ENCODE measurements at places on chromosomes 4 and X.
A peak's percentile ranks its signal among the peaks of the same experiment; 100 is the strongest.

GRCh38 chr4:109385260-109385659 is 48.4 kb upstream of the SEC24B start:
- DNase-seq, result no peak

- no peak for DNase-seq
These were observed 22.3 kb upstream of the NAT8L start for GRCh38 chr4:2036866-2037265.

DNA sequence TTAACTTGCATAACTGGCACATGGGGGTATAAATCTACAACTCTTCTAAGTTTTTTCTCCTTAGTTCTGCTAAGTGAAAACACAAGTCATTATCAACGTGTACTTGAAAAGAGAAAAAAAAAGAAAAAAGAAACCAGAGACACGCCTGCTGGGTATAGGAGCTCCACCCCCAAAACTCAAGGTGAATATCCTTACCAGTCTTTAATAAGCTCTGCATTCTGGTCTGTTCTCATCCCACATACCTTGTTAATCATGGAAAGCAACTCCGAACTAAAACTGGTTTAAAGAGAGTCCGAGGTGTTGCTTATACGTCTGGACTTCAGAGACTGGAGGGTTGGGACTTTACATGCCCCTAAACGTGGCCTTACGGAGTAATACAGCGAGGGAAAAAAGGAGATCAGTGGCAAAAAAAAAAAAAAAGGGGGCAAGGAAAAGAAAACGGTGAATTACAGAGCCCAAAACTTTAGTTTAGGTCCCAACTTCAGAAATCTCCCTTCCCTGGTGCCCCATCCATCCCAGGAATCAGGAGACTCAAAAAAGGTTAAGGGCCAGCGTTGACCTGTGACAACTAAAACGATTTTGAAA is 1.0 kb downstream of the PGRMC2 start:
- peak; percentile 54 for DNase-seq

GRCh38 chrX:15864023-15864422 is 9.4 kb upstream of the AP1S2 start:
- no peak for DNase-seq

DNA sequence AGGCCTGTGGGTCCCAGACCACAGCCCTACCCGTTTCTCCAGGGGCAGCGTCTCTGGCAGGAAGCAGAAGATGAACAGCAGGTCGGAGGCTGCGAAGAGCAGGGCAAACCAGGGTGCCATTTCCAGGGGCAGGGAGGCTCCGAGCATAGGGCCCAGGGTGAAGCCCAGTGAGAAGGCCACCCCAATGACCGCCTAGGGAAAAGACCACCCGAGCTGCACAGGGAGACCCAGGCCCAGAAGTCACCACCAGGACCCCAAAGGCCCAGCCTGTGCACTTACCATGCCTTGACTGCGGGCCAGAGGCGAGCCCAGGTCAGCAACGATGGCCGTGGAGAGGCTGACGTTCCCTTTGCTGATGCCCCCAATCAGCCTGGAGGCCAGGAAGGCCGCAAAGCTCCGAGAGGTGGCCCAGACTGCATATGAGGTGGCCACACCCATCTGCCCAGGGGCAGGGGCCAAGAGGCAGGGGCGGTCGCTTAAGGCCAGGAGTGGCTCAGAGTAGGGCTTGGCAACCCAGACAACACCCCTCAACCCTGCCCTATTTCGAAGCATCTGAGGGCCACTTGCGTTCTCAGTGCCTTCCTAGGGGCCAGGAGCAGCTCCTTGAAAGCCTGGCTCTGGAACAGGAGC is 30.8 kb downstream of the NOP14 start:
- DNase-seq, result no peak

GRCh38 chrX:109992203-109992602 is 10.7 kb upstream of the TMEM164 start:
- no peak for DNase-seq

DNA sequence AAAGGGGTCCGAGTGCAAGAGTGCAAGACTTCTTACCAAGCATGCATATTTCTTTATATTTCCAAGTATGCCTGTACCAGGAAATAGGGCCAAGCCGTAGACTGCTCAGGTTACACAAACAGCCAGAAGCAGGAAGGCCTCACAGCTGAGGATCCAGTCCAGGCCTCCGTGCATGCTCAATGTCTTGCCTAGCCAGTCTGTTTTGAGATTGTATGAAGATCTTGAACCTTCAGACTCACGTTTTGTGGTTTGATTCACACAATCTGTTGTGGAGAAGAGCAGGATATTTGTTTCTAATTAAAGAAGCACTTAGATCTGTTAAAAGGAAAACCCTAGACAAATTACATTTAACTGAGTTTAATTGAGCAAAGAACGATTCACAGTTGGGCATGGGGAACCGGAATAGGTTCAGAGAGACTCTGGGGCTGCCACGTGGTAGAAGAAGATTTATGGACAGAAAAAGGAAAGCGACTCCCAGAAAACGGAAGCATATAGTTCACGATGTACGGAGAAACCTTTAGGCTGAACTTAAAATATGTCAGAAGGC is 1.2 kb downstream of the MGST2 start:
- DNase-seq, result no peak

- no peak for DNase-seq
These were observed 14.8 kb downstream of the ZNF280C start for GRCh38 chrX:130253916-130254315.

DNA sequence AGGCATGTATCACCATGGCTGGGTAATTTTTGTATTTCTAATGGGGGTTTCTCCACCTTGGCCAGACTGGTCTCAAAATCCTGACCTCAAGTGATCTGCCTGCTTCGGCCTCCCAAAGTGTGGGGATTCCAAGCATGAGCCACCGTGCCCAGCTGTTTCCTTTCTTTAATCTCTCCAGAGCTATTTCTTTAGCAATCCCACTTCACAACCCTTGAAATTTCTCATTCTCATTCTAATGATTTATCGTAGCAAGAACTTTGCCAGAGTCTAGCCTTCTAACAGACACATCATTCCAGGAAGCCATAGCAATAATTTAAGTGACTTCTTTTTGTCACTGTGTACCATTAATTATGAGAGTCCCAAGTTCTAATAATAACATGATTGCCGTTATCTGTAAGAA is 68.6 kb downstream of the RXFP1 start:
- no peak for DNase-seq

GRCh38 chr4:32106767-32107166 is 1386.6 kb downstream of the PCDH7 start:
- no peak for DNase-seq

- no peak for DNase-seq
These were observed 33.1 kb downstream of the LNX1 start for GRCh38 chr4:53558065-53558801.

DNA sequence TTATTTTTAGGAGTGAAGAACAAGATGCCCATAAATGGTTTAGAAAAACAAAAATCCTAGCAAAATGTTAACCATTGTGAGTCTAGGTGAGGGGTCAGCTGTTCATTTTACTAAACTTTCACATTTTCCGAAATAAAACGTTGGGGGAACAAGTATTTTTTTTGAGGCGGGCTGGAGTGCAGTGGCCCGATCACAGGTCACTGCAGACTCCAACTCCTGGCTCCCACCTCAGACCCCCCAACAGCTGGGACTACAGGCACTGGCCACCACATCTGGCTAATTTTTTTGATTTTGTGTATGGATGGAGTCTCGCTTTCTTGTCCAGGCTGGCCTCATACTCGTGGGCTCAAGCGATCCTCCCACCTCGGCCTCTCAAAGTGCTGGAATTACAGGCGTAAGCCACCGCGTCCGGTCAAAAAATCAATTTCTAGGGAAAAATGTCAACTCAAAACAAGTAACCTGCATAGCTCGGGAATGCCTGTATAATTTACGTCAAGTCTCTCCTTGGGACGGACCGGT is 742 bp upstream of the TAF1 start:
- no peak for DNase-seq

DNA sequence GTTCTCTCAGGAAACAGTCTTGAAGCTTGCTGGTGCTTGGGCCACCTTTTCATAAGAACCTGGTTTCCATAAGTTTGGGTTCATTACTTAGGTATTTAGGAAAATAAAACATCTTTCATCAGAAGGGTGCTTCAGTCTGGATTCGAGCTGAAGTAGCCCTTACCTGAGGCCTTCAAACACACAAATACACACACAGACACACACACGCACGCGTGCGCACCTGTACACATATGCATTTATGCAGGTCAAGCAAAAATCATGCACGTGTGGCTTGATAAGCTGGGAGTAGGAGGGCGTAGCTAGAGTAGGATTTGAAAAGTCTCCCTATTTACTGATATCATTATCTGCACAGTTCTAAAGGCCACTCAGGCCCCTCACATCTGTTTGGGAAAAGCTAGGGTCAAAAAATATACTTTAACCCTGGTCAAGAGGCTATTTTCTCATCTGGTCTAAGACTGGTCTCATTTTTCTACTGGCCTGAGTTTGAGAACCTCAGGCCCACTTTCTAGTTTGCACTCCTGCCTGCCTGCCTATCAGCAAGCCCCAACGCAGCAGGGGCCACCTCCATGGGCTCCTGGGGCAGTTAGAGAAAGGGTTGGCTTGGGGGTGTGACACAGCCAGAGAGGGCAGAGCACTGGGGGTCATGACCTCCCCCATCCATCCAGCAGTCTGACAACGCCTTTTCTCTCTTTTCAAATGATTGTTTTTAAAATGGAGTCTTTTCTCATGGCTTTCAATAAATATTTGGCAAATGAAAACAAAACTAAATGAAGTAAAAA is 64.3 kb downstream of the RASL11B start:
- DNase-seq, result no peak

Data from CD4-positive, alpha-beta T cell treated with Interleukin-21 for 1 hour (primary cell).